Activated naive CD8-positive, alpha-beta T cell treated with anti-CD3 and anti-CD28 coated beads, Interleukin-2, amount 50 U/mL, for 24 hours (primary cell): ENCODE measurements at places on chromosomes 12 and 14.
A peak's percentile ranks its signal among the peaks of the same experiment; 100 is the strongest.

GRCh38 chr14:89700801-89701200 lies 253.7 kb downstream of the EFCAB11 start:
- H3K4me1 ChIP-seq: peaks cover 51% of the 10 kb centered on the region
- no peak for DNase-seq
- peak overlapping the region; percentile 65 for H3K27ac ChIP-seq
- H3K27me3 ChIP-seq: no peaks in the 10 kb centered on the region

DNA sequence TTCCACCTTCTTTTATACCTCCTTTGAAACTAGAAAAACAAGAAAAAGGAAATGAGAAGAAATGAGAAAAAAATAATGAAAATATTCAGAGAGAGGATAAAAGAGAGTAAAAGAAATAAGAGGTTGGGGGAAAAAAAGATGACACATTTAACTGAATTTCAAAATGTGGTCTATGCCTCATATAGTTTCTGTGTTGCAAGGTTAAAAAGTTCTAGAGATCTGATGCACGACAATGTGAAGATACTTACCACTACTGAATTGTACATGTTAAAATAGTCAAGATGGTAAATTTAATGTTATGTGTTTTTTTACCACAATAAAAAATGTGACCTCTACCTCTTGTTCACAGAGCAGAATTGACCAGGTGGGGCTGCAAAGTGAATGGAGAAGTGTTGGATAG lies 314.8 kb upstream of the OR4E1 start:
- DNase-seq: no peak
- peak overlapping the region; percentile 93 for H3K27ac ChIP-seq
- H3K4me1 ChIP-seq: peaks cover 37% of the 10 kb centered on the region
- no peaks in the 10 kb centered on the region for H3K27me3 ChIP-seq
- H3K36me3 ChIP-seq: no peaks in the 10 kb centered on the region

DNA sequence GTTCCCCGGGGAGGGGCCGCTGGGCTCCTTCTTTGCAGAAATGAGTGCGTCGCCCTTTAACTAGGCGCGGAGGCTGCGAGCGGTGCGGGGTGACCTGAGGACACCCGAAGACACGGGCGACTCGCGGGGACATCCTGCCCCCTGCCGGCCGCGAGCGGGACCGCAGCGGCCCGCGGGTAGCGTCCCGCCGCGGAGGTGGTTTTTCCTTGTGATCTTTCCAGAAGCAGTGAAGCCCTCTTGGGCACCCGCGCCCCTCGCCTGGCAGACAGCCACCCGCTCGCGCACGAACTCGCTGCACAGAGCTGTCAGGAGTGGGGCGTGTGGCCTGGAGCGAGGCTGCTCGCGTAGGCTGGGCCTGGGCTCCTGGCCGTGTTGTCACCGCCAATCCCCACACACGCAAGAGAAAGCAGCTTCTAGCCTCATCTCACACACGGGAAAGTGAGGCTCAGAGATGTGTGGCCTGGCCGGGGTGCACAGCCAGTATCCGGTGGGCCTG lies 67.2 kb downstream of the DIO3 start:
- no peaks in the 10 kb centered on the region for H3K27me3 ChIP-seq
- H3K36me3 ChIP-seq: no peaks in the 10 kb centered on the region
- DNase-seq: peak; percentile 79
- no peak overlapping the region for H3K4me3 ChIP-seq
- peaks cover 3% of the 10 kb centered on the region for H3K4me1 ChIP-seq
- no peak overlapping the region for H3K27ac ChIP-seq

GRCh38 chr14:33232031-33232430 lies 293.4 kb downstream of the NPAS3 start:
- no peaks in the 10 kb centered on the region for H3K4me1 ChIP-seq
- H3K4me3 ChIP-seq: no peak overlapping the region
- DNase-seq: no peak
- H3K36me3 ChIP-seq: no peaks in the 10 kb centered on the region
- H3K27ac ChIP-seq: no peak overlapping the region

DNA sequence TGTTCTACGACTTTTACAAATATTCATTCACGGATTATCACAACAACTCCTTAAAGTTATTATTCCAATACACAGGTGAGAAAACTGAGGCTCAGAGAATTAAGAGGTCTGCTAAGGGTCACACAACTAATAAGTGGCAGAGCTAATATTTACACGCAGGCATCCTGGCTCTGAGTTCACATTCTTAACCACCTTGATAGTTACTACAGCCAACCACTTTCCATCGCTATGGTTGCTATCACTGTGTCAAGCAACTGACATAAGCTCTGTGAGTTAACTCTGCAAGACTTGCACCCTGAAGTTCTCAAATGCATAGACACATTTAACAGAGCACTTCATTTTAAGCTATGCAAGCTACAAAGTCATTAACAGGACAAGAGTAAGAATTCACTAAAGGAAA lies 3.7 kb downstream of the GLT8D2 start:
- H3K27me3 ChIP-seq: peaks cover 30% of the 10 kb centered on the region
- peaks cover 8% of the 10 kb centered on the region for H3K4me1 ChIP-seq
- no peaks in the 10 kb centered on the region for H3K36me3 ChIP-seq
- H3K27ac ChIP-seq: no peak overlapping the region
- DNase-seq: no peak
